ENCODE measurements at places on chromosomes 16 and 17.
A peak's percentile ranks its signal among the peaks of the same experiment; 100 is the strongest.

- no peak for ATAC-seq
These were observed 6.6 kb downstream of the NLK start for GRCh38 chr17:28049071-28049470.

GRCh38 chr16:79089735-79090284 is 510.7 kb downstream of the MAF start:
- no peak for ATAC-seq

DNA sequence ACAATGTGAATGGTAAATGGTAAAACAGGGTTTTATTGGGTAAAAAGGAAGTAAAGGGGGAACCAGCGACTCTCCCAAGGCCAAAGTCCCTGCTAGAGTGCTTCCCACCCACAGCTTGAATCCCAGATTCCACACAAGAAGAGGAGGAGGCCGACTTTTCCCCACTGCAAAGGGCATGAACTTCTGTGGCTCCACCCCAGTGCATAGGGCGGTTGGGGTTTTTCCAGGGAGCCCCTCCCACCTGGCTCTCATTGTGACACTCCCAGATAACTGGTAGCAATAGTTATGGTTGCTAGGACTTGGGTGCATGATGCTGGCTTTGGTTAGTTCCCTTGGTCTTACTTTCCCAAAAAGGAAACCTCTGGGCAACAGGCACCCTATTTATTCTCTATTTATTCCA is 666.0 kb upstream of the CA10 start:
- ATAC-seq: no peak

- peak; percentile 88 for ATAC-seq
These were observed 35.8 kb upstream of the BCAS3 start for GRCh38 chr17:60641810-60642220.

- no peak for ATAC-seq
These were observed 98.8 kb upstream of the METRNL start for GRCh38 chr17:82980632-82981031.

GRCh38 chr17:48181653-48182052 is 74.1 kb downstream of the SNX11 start:
- ATAC-seq: peak; percentile 46

DNA sequence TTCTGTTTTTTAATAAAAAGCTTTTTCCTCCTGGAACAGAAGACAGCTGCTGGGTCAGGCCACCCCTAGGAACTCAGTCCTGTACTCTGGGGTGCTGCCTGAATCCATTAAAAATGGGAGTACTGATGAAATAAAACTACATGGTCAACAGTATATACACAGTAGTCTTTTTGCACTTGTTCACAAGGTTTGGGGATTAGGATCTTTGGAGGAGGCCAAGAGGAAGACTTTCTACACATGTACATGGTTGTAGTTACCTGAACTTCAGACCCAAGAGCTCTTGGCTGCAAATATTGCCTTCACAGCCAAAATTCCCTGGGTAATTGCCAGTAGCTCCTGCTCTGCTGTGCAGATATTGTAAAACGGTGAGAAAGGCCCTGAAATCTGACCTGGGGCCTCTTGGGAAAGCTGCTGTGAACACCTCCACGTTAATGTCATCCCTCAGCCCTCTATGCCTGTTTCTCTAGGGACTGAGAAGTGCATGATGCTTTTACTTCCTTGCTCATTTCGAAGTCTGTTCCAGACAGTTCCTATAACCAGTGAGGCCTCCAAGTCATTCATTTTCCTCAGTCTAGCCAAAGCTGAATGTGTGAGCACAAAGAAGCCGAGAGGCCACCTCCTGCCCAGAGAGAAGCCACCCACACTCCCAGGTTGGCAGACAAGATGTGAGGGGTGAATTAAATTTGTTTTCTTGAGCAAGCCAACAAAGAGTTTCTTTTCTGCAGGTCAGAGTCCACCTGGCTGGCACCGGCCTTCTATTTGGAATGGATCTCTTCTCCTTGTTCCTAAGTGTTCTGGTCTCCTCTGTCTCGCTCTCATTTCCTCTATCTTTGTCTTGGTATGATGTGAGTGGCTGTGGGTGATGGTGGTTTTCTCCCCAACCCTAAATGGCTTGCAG is 15.9 kb downstream of the ANKRD40 start:
- no peak for ATAC-seq

- no peak for ATAC-seq
These were observed 92.9 kb upstream of the CHMP6 start for GRCh38 chr17:80898716-80899115.

GRCh38 chr16:21023509-21024202 is 123.1 kb downstream of the LYRM1 start:
- no peak for ATAC-seq

- no peak for ATAC-seq
These were observed 580.4 kb upstream of the HSBP1 start for GRCh38 chr16:83227336-83227735.

DNA sequence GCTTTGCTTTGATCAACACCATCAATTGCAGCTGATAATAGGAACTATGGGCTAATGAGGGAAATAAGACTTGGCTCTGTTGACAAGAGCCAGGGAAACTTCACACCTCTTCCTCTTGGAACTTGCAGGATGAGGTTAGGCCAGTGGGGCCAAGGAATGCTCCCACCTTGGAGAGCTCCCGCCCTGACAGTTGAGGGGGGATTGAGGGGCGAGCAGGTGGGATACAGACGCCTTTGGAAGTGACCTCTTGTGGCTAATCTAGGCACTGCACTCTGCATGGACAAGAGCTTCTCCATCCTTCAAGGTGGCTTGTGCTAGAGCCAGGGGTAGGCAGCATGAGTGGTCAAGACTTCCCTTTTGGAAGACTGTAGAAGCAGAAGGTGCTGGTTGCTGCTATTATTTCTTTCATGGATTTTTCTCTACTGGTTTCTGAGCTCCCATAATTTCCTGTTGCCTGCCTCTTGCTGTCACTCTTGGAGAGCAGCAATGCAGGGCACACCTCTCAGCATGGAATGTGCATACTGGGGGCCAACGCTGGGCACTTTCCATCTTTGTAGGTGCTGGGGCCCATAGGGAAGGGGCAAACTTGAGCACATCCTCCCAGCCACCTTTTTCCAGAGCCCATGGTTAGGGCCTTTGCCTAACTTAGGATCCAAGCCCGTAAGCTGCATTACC is 2.3 kb upstream of the PHF12 start:
- no peak for ATAC-seq

DNA sequence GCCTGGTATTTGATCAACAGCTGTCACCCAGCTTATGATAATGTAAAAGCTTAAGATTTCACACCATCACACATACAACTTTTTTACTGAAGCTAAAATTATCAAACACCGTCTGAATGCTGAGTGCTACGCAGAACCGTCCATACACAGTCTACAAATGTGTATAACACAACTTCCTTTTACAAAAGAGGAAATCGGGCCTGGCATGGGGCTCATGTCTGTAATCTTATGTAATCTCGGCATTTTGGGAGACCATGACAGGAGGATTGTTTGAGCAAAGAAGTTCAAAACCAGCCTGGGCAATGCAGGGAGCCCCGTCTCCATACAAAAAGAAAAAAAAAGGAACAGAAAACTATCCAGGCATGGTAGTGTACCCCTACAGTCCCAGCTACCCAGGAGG is 19.6 kb upstream of the QRICH2 start:
- ATAC-seq: no peak

GRCh38 chr16:74756203-74756602 is 18.4 kb downstream of the FA2H start:
- ATAC-seq: no peak

- ATAC-seq: no peak
These were observed 1.2 kb downstream of the SLC6A4 start for GRCh38 chr17:30234296-30234695.

DNA sequence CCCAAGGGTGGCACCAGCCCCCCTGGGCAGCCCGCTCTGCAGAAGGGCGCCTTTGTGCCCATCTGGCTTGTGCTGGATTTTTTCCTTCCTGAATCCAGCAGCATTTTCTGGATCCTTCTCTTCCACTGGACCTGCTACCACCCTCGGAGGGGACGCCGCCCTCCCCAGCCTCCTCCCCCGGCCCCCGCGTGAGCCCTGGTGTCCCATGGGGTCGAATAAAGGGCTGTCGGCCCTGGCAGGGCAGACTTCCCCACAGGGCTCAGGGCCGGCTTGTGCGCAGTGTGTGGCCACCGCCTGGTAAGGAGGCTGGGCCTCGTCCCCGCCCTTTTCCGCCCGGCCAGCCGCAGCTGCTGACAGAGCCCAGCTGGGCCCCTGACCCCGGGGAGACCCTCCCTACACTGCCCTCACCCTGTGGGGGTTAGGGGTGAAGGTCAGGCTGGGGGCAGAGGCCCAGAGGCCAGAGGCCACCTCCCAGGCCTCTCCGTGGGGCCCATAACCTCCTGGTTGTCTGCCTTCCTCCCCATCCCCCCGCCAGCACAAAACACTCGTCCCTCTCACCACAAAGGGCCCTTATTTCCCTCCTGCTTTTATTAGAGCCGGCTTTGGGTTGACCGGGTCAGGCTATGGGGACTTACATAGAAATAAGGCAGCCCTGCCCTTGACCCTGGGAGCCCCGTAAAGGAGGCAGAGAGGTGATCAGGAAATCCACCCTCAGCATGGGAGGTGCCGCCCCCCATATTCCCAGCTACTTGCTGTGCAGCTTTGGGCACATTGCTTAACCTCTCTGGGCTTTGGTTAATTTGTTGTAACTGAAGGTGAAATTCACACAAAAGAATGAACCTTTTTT is 179.3 kb upstream of the CIBAR2 start:
- no peak for ATAC-seq

- peak; percentile 21 for ATAC-seq
These were observed 994 bp downstream of the CLTC start for GRCh38 chr17:59620518-59621259.

- ATAC-seq: no peak
These were observed 2.0 kb upstream of the CAVIN1 start for GRCh38 chr17:42424991-42425610.

DNA sequence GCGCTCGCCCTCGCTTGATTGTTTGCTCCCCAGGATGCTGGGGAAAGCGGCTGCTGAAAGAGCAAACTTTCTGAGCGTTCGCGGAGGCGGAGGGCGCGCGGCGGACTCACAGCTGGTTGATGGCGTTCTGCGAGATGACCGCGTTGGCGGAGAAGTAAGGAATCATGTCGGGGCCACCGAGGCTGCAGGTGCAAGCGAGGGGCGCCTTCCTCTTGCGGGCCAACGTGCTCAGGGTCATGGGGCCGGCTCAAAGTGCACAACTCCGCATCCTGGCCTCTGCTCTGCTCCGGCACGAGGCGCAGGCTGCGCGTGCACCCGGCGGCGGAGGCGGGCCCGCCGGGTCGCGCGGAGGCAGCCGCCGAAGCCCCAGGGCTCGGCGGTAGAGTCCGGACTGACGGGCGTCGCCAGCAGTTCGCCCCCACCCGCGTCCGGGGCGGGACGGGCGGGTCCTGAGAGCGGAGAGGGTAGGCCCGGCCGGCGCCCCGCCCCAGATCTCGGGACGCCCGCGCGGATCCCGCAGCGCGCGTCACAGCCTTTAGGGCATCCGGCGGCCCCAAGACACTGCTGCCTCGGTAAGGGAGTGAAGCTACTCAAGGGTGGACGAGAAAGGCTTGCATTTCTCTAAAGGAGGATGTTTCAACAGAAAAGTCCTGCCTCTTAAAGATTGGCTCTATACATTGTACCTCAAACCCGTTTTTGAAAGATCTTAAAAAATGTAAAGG is 138.5 kb upstream of the CORO6 start:
- peak; percentile 97 for ATAC-seq

- peak; percentile 51 for ATAC-seq
These were observed 110.9 kb downstream of the XYLT1 start for GRCh38 chr16:17359788-17360390.

- ATAC-seq: no peak
These were observed 5.6 kb downstream of the CDH16 start for GRCh38 chr16:66913081-66913480.

DNA sequence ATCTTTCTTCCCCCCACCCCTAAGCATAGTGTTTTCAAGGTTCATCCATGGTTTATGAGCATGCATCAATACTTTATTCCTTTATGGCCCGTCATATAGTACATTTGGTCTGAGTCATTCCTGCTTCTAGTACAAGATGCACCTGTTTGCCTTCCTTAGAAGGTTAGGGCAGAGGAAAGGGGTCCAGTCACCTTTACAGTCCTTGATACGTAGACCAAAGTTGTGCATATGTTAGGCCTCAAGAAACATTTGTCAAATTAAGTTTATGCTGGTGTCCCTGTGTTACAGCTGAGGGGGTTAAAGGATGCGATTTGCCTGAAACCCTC is 1.4 kb downstream of the CYB5D2 start:
- ATAC-seq: no peak

- no peak for ATAC-seq
These were observed 25.1 kb downstream of the KSR1 start for GRCh38 chr17:27481327-27481726.

DNA sequence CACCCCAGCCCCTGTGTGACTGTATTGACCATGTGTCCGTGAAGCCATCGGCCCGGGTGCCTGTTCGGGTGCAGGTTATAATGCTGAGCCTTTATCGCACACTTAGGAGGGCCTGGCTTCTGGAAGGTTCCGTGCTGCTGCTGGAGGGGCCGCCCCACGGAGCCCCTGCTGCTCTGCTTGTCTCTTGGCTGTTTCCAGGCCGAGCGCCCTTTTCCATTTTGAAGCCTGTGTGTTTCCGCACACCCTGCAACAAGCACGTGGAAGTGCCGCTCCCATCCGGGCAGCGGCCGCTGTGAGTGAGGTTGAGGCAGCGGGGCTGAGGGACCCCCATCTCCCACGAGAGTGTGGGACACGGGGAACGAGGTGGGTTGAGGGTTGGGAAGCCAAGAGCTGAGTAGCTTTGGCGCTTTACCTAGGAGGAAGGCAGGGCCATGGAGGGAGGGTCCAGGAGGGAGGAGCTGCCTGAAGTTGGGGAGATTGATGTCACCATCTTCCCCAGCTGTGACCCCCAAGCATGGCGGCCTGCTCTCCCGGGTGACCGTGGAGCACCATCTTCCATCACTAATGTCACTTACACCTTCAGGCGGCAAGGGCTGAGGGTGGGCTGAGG is 200.1 kb upstream of the GSE1 start:
- ATAC-seq: no peak
